Panc1 (cell line): ENCODE measurements at places on chromosomes 6 and 20. TPM values are rescaled to one million over a fixed set of nuclear protein-coding genes. Genes with fewer than 3 reads are reported as not detected.

- no peak for DNase-seq
Observed at GRCh38 chr6:143356101-143356880, 94.2 kb downstream of the ADAT2 start.

DNA sequence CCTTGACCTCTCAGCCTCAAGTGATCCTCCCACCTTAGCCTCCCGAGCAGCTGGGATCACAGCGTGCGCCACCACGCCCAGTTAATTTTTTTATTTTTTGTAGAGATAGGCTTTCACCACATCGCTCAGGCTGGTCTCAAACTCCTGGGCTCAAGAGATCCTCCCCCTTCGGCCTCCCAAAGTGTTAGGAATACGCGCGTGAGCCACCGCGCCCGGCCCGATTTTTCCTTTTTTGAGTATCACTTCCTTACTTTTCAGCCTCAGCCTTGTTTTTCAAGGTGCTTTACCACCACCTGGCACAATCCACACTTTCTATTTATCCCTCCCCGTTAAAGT lies 791 bp upstream of the STX11 start:
- DNase-seq = no peak

ULBP1 gene
- total RNA-seq = 3.1 TPM

TDRD6 gene
- not detected for total RNA-seq

EDEM2 gene
- 34.7 TPM for total RNA-seq

DNA sequence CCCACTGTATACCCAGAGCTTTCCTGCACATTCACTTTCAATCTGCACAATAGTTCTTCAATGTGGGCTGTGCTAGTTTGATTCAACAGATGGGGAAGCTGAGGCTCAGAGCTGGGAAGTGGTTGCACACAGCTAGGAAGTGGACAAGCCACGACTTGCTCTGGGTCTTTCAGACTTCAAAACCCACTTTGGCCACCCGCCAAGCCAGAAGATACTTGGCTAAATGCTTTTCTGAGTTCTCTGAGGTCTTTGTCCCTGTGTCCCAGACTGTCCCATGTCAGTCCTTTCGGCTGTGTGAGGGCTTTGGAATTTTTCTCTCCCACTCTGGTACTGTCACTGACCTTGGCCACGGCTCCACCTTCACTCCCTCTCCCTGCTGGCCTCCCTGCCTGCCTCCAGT lies 10.6 kb downstream of the PDYN start:
- DNase-seq = no peak
